ENCODE measurements at places on chromosomes 11 and 22.

GRCh38 chr11:20611892-20612291, 12.5 kb downstream of the SLC6A5 start:
- no peak for DNase-seq

- DNase-seq, result no peak
These were observed 65.9 kb downstream of the UBASH3B start for GRCh38 chr11:122721201-122721963.

DNA sequence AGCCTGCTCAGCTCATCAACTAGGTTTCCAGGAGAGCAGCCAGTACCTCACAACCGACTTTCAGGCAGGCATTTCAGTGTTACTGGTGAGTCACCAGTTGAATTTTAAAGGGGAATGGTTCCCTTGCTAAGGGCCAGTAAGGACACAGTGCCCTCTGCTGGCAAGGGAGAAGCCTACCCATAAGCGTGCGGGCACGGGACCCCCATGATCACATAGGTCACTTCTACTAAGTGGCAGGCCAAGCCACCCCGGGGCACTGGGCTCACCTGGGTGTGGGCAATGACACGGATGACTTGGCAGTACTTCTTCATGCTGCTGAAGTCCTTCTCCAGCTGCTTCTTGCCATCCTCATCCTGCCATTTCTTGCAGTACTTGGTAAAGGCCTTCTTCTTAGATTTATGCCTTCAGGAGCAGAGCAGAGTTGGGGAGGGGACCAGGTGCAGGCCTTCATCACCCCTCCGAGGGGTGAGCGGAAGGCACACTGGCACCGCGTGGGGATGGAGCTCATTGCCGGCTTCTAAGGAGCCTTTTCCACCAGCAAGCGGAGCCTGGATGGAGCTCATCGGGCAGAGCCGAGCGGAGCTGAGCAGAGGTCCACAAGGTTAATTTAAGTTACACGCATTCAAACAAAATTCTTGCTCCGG, 2.9 kb downstream of the RPL3 start:
- no peak for DNase-seq

DNA sequence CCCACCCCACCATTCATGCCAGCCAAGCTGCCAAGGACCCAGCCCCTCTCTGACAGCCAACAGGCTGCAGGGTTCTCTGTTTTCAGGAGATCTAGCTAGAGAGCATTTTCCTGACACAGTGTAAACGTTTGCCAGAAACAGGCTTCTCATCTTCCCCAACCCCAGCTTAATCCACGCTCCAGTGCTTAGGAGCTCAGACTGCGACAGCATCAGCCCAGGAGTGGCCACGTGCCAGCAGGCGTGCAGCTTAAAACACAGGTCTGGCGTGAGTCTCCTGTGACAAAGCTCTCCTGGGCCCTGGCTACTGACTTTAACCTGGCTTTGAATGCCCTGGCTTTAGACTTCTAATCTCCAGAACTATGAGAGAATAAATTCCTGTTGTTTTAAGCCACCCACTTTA, 66.6 kb downstream of the GALNT18 start:
- DNase-seq, result no peak

DNA sequence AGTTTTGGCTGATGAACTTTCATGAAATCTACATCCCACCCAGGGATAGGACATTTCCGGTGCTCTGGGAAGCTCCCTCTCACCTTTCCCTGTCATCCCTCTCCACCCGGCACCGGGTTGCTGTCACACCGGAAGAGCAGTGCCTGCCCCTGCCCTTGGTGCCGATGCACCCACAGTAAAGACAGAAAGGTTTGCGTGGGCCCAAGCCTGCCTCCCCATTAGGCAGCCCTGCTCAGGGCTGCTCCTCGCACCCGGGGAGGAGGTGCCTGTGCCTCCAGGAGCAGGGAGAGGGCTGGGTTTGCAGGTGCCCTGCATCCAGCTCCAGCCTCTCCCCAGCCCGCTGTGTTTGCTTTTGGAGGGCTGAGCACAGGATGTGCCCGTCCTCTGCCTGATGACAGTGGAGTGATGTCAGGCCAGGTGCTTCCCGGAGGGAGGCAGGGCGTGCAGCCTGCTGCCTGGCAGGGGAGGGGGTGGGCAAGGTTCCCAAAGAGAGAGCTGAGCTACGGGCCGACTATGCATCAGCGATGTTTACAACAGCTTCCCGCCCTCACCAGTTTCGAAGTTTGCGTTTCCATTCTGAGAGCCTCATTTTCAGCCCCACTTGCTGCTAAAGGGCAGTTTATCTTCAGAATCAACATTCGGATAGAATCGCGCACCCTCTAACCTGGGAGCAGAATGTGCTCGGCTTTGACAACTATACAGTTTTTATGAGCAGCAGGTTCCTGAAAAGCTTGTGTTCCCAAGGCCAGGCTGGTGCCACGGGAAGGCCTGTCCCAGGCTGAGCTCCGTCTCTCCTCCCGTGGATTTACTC, 83.2 kb upstream of the CLDN5 start:
- DNase-seq, result no peak

DNA sequence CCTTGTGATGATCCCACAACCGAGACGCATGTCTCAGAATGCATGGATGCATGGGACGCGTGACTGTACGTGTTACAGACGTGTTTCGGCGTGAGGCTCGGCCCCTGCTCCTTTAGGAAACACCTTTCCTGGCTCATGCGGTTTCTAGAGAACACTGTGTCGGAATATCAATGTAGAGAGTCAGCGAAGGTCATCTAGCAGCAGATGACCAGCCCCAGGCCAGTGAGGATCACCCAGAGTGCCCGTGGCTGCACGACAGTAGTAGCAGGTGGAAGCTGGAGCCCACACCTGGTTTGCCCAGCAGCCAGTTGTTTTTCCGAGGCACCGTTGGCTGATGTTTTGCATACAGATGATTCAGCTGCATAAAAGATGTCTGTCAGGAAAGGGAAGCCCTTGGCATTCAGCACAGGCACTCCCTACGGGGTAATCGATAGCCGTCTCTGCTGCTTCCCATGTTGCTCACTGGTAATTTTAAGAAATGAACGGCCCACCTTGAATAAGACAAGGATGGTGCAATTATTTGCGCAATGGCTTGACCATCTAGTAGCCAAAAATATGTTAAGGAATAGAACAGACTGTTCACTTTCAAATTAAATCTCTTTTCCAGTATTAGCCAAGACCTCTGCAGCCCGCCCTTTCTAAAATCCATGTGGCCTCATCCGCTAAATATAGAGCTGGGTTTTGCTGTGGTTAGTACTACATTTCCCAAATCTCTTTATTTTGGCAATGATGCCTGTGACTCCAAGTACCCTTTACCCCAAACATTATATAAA, 1.1 kb upstream of the CLTCL1 start:
- DNase-seq, result no peak

- DNase-seq, result no peak
These were observed 11.5 kb upstream of the GLYAT start for GRCh38 chr11:58742981-58743880.

DNA sequence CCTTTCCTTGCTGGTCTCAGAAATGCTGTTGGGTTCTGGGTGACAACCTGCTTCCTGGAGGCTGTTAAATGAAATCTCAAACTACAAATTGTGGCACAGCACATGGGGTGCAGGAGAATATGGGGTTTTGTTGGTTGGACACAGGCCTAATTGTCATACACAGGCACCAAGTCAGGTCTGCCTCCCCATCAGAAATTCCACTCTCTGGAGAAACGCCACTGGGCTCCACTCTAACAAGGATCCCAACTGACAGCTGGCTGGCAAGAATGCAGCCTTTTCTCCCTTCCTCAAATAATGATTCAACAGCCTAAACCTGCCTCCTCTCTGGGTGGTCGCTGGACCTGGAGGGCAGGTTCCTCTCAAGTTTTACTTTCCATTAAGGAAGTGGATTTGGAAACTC, 177.8 kb upstream of the NARS2 start:
- DNase-seq, result no peak

GRCh38 chr11:11782532-11783110, 59.2 kb upstream of the USP47 start:
- no peak for DNase-seq

GRCh38 chr11:21622566-21622965, 570.3 kb upstream of the ANO5 start:
- DNase-seq, result no peak

GRCh38 chr11:77967121-77967520, 27.3 kb downstream of the INTS4 start:
- DNase-seq, result no peak

- DNase-seq, result no peak
These were observed 39.7 kb downstream of the USP35 start for GRCh38 chr11:78228467-78228866.

GRCh38 chr11:13680501-13681264, 12.2 kb downstream of the FAR1 start:
- no peak for DNase-seq

All from AG04449 (cell line).